ENCODE measurements at places on chromosomes 12 and 14.
A peak's percentile ranks its signal among the peaks of the same experiment; 100 is the strongest.

GRCh38 chr14:42719391-42719790, 1112.7 kb downstream of the LRFN5 start:
- DNase-seq = no peak

GRCh38 chr12:77357655-77358054, 292.3 kb upstream of the E2F7 start:
- DNase-seq = no peak

DNA sequence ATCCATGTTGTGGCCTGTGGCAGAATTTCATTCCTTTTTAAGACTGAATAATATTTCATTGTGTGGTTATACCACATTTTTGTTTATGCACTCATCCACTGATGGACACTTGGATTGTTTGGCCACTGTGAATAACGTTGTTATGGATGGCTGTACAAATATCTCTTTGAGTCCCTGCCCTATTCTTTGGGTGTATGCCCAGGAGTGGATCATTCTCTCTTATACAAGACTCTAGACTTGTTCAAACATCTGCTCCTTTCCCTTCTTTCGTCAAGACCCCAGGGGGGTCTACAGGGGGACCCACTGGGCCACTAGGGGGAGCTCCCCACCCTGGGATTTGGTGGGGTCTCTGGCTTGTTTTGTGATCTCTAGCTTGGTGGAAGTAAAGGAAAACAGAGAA, 77.4 kb downstream of the FBXL14 start:
- no peak for DNase-seq

- no peak for DNase-seq
Measured at GRCh38 chr12:100986595-100987547, 192.3 kb downstream of the ANO4 start.

- DNase-seq = peak; percentile 32
Measured at GRCh38 chr14:65414961-65415589, 2.5 kb downstream of the FUT8 start.

- DNase-seq = no peak
Measured at GRCh38 chr12:67893022-67893580, 96.1 kb upstream of the IFNG-AS1 start.

DNA sequence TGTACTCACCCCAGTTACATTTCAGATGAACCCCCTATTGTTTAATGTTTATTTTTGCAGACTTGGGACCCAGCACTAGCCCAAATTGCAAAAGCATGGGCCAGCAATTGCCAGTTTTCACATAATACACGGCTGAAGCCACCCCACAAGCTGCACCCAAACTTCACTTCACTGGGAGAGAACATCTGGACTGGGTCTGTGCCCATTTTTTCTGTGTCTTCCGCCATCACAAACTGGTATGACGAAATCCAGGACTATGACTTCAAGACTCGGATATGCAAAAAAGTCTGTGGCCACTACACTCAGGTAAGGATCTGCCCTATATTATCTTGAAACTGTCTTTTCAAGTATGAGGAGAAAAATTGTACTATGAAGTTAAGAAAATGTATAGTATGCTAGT, 1.2 kb downstream of the GLIPR1 start:
- no peak for DNase-seq

DNA sequence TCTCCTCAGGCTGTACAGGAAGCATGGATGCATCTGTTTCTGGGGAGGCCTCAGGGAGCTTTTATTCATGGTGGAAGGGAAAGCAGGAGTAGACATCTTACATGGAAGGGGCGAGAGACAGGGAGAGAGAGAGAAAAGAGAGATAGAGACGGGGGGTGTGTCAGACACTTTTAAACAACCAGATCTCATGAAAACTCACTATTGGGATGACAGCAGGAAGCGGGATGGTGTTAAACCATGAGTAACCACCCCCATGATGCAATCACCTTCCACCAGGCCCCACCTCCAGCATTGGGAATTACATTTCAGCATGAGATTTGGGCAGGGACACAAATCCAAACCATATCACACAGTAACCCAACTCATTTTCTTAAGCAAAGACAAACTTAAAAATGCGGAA, 110.0 kb upstream of the EEA1 start:
- DNase-seq = no peak

GRCh38 chr14:31057035-31057434, 30.9 kb upstream of the STRN3 start:
- DNase-seq = no peak

DNA sequence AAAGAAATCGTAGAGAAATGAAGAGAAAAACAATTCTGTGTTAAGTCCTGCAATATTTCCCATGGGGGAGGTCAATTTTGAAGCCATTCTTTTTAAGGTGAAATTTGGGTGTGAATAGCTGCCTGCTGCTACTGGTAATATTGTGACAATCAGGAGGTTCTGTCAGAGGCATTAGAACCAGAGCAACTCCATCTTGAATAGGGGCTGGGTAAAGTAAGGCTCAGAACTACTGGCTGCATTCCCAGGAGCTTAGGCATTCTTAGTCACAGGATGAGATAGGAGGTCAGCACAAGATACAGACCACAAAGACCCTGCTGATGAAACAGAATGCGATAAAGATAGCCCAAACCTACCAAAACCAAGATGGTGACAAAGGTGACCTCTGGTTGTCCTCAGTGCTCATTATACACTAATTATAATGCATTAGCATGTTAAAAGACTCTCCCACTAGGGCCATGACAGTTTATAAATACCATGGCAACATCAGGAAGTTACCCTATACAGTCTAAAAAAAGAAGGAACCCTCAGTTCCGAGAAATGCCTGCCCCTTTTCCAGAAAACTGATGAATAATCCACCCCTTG, 24.8 kb upstream of the MTHFD1 start:
- no peak for DNase-seq

- DNase-seq = no peak
Measured at GRCh38 chr12:86774841-86775388, 518.7 kb upstream of the MGAT4C start.

DNA sequence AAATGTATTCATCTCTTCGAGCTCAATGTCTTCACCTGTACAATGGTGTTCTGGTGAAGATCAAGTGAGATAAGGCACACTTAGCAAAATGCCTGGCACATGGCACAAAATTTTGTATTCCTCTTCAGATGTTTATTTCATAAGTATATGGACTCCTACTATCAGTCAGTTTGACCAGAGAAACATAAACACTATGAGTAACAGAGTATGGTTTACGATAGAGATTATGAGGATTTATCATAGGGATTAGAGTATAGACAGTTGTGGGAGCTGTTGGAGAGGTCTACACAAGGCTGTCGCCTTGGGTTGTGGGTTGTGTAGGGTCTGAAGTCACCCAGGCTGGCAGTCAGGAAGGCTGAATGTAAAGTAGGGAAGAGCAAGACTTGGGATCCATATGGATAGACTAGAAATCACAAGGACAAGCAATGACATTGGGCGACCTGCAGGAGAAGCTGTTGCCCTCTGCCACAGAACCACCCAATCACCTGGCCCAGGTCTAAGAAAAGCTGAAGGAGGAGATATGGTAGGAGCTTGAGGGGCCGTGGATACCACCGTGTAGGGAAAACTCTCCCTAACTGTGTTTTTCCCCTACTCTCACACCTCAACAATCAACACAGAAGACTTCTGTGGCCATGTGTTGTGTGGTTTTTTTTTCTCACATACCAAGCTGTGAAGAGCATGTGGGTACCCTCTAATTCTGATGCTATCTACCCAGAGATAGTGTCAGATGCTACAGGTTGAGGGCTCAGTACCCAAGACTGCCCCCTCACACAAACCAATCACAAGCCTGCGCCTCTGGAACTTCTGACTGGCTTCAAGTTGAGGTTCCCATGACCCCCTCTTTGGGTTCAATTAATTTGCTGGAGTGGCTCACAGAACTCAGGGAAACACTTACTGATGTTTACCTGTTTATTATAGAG, 27.2 kb upstream of the RESF1 start:
- DNase-seq = no peak

DNA sequence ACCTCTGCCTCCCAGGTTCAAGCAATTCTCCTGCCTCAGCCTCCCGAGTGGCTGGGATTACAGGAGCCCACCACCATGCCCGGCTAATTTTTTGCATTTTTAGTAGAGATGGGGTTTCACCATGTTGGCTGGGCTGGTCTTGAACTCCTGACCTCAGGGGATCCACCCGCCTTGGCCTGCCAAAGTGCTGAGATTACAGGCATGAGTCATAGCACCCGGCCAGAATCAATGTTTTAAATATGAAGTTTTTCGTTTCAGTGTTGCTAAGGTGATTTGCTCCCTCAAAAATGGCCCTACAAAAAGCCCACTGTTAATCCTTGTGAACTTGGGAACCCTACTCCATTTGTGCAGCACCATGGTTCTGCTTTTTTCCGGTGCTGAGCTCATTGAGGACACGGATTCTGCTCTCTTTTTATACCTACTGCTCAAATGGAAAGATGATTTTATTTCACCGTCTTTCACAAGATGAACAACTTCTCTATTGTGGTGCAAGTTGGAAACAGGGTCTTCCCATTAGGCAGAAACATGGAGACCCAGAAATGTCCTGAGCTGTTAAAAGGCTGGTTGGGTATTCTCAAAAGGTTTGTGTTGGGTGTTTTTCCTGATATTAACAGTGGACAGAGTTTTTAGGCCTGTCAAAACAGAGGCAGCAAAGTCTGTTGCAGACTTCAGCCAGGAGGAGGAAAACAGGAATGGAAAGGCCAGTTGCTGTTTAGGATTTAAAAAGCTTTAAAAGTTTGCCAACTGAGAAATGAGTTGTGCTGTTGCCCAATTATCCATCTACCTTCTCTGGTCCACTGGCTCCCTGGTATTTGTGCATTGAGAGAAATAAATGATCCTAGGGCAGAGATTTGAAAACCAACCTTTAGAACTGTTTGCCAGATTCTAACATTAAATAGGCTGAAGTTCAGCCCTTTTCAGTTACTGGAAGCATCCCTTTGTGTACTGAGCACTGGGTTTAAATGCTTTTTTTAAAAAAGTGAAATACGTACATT, 85.8 kb downstream of the ATP23 start:
- no peak for DNase-seq

- no peak for DNase-seq
Measured at GRCh38 chr12:93804392-93805179, 127.4 kb downstream of the CRADD start.

DNA sequence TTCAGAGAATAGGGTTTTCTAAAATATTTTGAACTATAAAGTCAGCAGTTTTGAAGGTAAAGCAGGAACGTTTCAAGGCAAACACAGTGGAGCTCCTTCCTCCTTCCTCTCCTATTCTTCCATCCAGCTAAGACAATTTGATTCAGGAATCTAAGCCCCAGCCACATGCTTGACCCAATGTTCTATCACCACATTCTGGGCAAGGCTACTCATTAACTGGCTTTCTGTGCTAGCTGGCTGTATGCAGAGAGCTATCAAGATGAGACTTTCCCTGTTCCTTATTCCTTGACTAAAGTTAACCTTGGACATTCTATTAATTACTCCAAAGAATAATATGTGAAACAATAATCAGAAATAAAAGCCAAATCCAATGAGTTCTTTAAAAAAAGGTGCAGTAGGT, 266.9 kb downstream of the NOVA1 start:
- no peak for DNase-seq

GRCh38 chr12:88383405-88383804, 196.9 kb downstream of the KITLG start:
- DNase-seq = no peak

DNA sequence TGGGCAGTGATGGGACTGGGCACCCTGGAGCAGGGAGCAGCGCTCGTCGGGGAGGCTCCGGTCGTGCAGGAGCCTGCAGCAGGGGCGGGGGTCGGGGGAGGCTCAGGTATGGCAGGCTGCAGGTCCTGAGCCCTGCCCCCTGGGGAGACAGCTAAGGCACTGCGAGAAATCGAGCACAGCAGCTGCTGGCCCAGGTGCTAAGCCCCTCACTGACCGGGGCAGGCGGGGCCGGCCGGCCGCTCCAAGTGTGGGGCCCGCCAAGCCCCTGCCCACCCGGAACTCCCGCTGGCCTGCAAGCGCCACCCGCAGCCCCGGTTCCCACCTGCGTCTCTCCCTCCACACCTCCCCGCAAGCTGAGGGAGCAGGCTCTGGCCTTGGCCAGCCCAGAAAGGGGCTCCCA, 326.8 kb upstream of the TMTC1 start:
- DNase-seq = no peak

DNA sequence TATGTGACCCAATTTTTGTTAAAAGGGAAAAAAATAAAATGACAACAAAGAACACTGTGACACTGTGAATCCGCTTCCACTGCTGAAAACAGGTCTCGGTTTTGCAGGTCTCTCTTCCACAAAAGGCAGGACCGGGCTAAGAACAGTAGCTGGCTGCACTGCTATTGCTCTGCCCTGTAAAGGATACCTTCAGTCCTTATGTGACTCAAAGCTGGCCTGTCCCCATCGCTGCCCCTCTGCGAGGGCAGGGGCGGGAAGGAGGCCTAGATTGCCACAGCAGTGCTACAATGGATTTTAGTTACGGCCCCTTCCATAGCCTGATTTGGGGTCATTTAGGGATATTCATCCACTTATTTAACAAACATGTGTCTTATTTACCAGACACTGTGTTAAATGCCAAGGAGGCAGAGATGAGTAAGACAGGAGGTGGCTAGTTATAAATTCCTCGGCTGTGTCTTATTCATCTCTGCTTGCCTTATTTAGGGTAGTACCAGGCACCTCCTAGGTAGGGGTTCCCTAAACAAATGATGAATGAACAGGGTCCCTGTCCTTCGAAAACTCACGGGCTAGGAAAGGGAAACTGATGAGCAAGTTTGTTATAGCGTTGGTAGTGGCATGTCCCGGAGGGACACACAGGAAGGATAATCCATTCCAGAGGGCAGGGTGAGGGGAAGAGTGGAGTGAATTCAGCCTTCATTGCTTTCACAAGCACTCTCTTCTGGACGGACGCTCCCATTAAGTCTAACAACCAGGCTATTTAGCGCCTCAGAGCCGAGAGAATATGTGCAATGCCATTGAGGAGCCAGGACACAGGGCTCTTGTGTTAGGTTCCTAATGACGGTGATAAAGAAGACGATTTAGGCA, 73.3 kb downstream of the EID3 start:
- no peak for DNase-seq

- no peak for DNase-seq
Measured at GRCh38 chr12:43292699-43293098, 259.3 kb downstream of the ADAMTS20 start.

Data from GM13976 (cell line).